K562 (cell line): ENCODE measurements at places on chromosomes 6 and 20. TPM values are rescaled to one million over a fixed set of nuclear protein-coding genes. Genes with fewer than 3 reads are reported as not detected.

GRCh38 chr6:13769034-13769654 is 45.2 kb downstream of the MCUR1 start:
- H3K36me3 ChIP-seq: no peaks in the 10 kb centered on the region
- peaks cover 2% of the 10 kb centered on the region; the same call in 1 of the 3 replicates for H3K4me1 ChIP-seq
- DNase-seq: no peak
- no peak overlapping the region for H3K4me3 ChIP-seq

DNA sequence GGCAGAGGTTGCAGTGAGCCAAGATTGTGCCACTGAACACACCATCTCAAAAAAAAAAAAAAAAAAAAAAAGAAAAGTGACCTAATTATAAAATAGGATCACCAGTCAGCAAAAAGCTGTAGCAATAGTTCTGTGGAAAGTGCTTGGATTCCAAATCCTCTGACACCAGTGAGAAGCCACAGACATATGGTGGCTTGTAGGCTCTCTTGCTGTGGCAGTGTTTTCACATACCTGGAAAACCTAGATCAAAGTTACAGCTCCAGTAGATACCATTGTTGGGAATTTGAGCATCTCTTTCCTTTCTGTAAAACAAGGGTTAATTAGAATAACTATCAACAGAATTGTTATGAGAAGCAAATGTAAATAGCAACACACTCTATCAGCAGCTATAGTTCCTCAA is 4.1 kb downstream of the CCDC170 start:
- no peak overlapping the region for H3K27ac ChIP-seq
- peaks cover 27% of the 10 kb centered on the region; the same call in 2 of the 3 replicates for H3K27me3 ChIP-seq
- H3K4me1 ChIP-seq: peaks cover 6% of the 10 kb centered on the region; the same call in 1 of the 2 replicates
- no peak overlapping the region for H3K4me3 ChIP-seq
- H3K36me3 ChIP-seq: no peaks in the 10 kb centered on the region
- no peak for DNase-seq

GRCh38 chr20:16947479-16947878 is 199.3 kb downstream of the OTOR start:
- H3K27me3 ChIP-seq: no peaks in the 10 kb centered on the region
- H3K36me3 ChIP-seq: no peaks in the 10 kb centered on the region
- H3K4me3 ChIP-seq: no peak overlapping the region
- no peak overlapping the region for H3K27ac ChIP-seq

- H3K4me3 ChIP-seq: no peak overlapping the region
- DNase-seq: no peak
- H3K4me1 ChIP-seq: peaks cover 10% of the 10 kb centered on the region; the same call in 2 of the 3 replicates
- no peaks in the 10 kb centered on the region for H3K36me3 ChIP-seq
Observed at GRCh38 chr6:14983599-14984518, 262.0 kb upstream of the JARID2 start.

- H3K27me3 ChIP-seq: no peaks in the 10 kb centered on the region
- DNase-seq: no peak
- peaks cover 44% of the 10 kb centered on the region for H3K4me1 ChIP-seq
- H3K27ac ChIP-seq: peak overlapping the region; percentile 69; the same call in 2 of the 3 replicates
- H3K36me3 ChIP-seq: no peaks in the 10 kb centered on the region
Observed at GRCh38 chr6:36126553-36127458, 3.5 kb upstream of the MAPK13 start.

SPTLC3 gene
- total RNA-seq: not detected in 2 replicates

PABPC1L gene
- 38.8 and 48.2 TPM in 2 replicates for total RNA-seq
